ENCODE measurements at places on chromosomes 16 and 17. TPM values are rescaled to one million over a fixed set of nuclear protein-coding genes. Genes with fewer than 3 reads are reported as not detected.
A peak's percentile ranks its signal among the peaks of the same experiment; 100 is the strongest.

- no peaks in the 10 kb centered on the region for H3K4me1 ChIP-seq
- H3K27ac ChIP-seq: no peak overlapping the region
- peaks cover 16% of the 10 kb centered on the region for H3K27me3 ChIP-seq
These were observed 22.3 kb downstream of the ADGRG5 start for GRCh38 chr16:57564571-57565270.

DNA sequence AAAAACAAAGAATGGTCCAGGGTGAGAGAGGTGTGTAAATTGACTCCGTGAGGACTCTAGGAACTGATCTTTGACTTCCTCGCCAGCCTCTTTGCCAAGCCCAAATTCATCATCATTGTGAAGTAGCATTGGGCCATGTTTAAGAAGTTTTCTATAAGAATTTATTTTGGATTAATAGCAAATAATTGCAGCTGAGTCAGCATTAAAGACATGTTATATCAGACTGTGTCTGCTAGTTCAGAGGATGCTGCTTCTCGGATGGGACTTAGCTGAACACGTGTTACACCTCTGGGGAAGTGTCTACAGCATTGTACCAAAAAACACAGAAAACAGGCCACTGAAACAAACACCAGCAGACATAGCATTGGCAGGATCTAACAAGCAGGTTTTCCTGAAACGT is 366.6 kb downstream of the CDH13 start:
- no peak overlapping the region for H3K4me3 ChIP-seq
- no peaks in the 10 kb centered on the region for H3K36me3 ChIP-seq
- no peak for DNase-seq
- H3K27ac ChIP-seq: no peak overlapping the region

DNA sequence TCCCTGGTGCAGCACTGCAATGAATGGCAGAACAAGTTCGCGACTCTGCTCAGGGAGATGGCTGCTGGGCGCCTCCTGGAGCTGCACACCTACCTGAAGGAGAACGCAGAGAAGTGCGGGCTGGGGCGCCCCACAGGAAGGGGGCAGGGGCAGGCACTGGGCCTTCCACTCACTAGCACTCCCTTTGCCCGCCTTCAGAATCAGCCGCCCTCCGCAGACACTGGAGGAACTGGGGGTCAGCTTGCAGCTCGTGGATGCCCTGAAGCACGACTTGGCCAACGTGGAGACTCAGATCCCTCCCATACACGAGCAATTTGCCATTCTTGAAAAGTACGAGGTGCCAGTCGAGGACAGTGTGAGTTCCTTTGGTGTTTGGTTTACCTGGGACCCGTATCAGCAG is 46.4 kb downstream of the DNAH2 start:
- no peak for DNase-seq
- no peaks in the 10 kb centered on the region for H3K36me3 ChIP-seq
- H3K4me1 ChIP-seq: no peaks in the 10 kb centered on the region

Gene HOXB1
- total RNA-seq: not detected

- no peak overlapping the region for H3K4me3 ChIP-seq
- H3K27ac ChIP-seq: no peak overlapping the region
- peaks cover 14% of the 10 kb centered on the region for H3K27me3 ChIP-seq
These were observed 17.2 kb downstream of the TMEM114 start for GRCh38 chr16:8572919-8573724.

Gene KRTAP3-1
- total RNA-seq: not detected

Gene NLE1
- total RNA-seq: 6.4 TPM

Gene PLCG2
- total RNA-seq: 35.6 TPM

GRCh38 chr16:56729735-56730662 is at the start of gene NUP93:
Gene NUP93, plus strand, starts transcription at chr16:56730129. Its CDS starts 18,119 bp downstream, at chr16:56748248.
- H3K27me3 ChIP-seq: no peaks in the 10 kb centered on the region
- H3K36me3 ChIP-seq: no peaks in the 10 kb centered on the region
- H3K27ac ChIP-seq: peak within 1 kb of the TSS; percentile 89
- DNase-seq: peak; percentile 94
- peak within 1 kb of the TSS; percentile 87 for H3K4me3 ChIP-seq

- H3K36me3 ChIP-seq: no peaks in the 10 kb centered on the region
- no peak overlapping the region for H3K4me3 ChIP-seq
- H3K27me3 ChIP-seq: peaks cover 3% of the 10 kb centered on the region
- no peak overlapping the region for H3K27ac ChIP-seq
These were observed 7.2 kb upstream of the GRB2 start for GRCh38 chr17:75412455-75413317.

DNA sequence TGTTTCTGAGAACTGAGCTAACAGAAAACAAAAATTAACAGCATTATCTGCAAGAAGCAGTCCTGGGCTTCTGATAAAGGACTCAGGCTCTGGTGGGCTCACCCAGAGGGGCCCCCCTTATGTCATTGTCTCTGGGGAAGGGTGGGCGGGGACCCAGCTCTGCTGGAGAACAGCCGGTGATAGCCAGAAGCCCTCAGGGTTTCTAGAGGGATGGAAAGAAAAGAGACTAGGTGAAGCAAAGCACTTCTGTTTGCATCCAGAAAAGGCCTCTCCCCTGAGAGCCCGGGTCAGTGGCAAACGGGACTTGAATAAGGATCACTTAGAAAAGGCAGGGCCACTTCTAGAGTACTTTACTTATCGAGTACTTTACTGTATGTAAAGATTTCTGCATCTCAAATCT is 7.0 kb upstream of the CDC42EP4 start:
- no peak overlapping the region for H3K27ac ChIP-seq
- no peak for DNase-seq
- no peaks in the 10 kb centered on the region for H3K27me3 ChIP-seq
- no peaks in the 10 kb centered on the region for H3K36me3 ChIP-seq

Gene USP43
- 26.9 TPM for total RNA-seq

Gene ABCA10
- total RNA-seq: 22.1 TPM

GRCh38 chr17:77556383-77557061 is 402.0 kb upstream of the TNRC6C start:
- peaks cover 7% of the 10 kb centered on the region for H3K4me1 ChIP-seq
- H3K4me3 ChIP-seq: no peak overlapping the region
- H3K36me3 ChIP-seq: no peaks in the 10 kb centered on the region
- H3K27me3 ChIP-seq: peaks cover 15% of the 10 kb centered on the region

Gene LPO
- not detected for total RNA-seq

DNA sequence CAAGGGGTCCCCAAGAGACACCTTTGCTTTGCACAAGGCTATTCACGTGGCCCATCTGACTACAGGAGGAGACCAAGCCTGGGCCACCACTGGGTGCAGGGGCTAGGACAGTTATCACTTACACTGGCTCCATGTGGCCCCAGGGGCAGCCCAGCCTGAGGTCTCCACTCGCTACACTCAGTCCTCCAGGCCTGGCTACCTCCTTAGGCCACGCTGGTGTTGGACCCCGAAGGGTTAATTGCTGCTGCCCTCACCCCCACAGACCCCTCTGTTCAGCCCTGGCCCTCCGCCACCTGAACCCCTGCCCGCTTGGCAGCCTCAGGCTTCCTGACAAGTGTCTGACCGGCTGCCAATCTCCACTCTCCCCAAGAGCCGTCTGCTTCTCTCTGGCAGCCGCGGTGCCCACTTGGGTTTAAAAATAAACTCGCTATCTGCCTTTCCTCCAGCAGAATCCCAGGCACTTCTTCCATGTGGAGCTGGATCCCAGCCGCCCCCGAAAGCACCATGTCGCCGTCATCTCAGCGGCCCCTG is 27.8 kb downstream of the ADAM11 start:
- peak overlapping the region; percentile 52 for H3K27ac ChIP-seq
- peaks cover 5% of the 10 kb centered on the region for H3K4me1 ChIP-seq
- no peak for DNase-seq
- H3K4me3 ChIP-seq: no peak overlapping the region
- no peaks in the 10 kb centered on the region for H3K36me3 ChIP-seq
- H3K27me3 ChIP-seq: no peaks in the 10 kb centered on the region

Gene ABCA8
- 27.5 TPM for total RNA-seq

Gene ZFPM1
- 3.7 TPM for total RNA-seq

Gene TMC7
- 5.2 TPM for total RNA-seq

GRCh38 chr16:66367968-66368891 is 1.7 kb downstream of the CDH5 start:
- H3K27me3 ChIP-seq: peaks cover 6% of the 10 kb centered on the region
- no peak for DNase-seq
- no peaks in the 10 kb centered on the region for H3K36me3 ChIP-seq
- no peak overlapping the region for H3K27ac ChIP-seq
- no peak overlapping the region for H3K4me3 ChIP-seq

Gene UNC45B
- total RNA-seq: not detected

Gene SNTB2
- total RNA-seq: 31.4 TPM

Gene PIK3R5
- total RNA-seq: 12.4 TPM

GRCh38 chr16:86404678-86405077 is 105.6 kb upstream of the FOXF1 start:
- no peaks in the 10 kb centered on the region for H3K27me3 ChIP-seq
- H3K4me3 ChIP-seq: no peak overlapping the region
- no peaks in the 10 kb centered on the region for H3K4me1 ChIP-seq
- no peaks in the 10 kb centered on the region for H3K36me3 ChIP-seq

DNA sequence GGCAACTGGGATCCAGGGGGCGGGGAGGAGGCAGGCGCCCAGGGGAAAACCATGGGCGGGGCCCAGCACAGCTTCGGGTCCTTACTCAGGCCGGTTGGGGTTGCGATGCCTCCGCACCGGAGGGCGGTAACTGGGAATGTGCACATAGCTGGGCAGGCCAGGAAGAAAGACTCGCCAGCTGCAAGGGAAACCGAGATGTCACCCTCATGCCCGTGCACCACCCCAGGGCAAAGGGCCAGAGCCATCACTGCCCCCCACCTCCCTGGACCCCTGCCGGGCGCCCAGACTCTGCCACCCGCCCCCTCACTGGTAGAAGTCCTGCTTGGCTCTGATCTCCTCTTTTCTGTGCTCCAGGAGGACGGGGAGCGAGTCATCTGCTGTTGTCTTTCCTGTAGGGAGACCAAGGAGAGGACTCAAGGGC is 6.7 kb downstream of the ALOX12B start:
- H3K36me3 ChIP-seq: no peaks in the 10 kb centered on the region
- no peak for DNase-seq
- H3K27ac ChIP-seq: no peak overlapping the region
- H3K4me1 ChIP-seq: peaks cover 18% of the 10 kb centered on the region
- no peak overlapping the region for H3K4me3 ChIP-seq

Gene TMEM235
- not detected for total RNA-seq

- no peak overlapping the region for H3K4me3 ChIP-seq
- no peaks in the 10 kb centered on the region for H3K27me3 ChIP-seq
- no peaks in the 10 kb centered on the region for H3K4me1 ChIP-seq
- no peak for DNase-seq
These were observed 19.7 kb upstream of the GUCY2D start for GRCh38 chr17:7982666-7983065.

- no peak overlapping the region for H3K4me3 ChIP-seq
- no peak overlapping the region for H3K27ac ChIP-seq
- H3K4me1 ChIP-seq: no peaks in the 10 kb centered on the region
- no peaks in the 10 kb centered on the region for H3K27me3 ChIP-seq
- no peaks in the 10 kb centered on the region for H3K36me3 ChIP-seq
These were observed 105.9 kb upstream of the FAM20A start for GRCh38 chr17:68707031-68707430.

Gene SHISA9
- 1.6 TPM for total RNA-seq

DNA sequence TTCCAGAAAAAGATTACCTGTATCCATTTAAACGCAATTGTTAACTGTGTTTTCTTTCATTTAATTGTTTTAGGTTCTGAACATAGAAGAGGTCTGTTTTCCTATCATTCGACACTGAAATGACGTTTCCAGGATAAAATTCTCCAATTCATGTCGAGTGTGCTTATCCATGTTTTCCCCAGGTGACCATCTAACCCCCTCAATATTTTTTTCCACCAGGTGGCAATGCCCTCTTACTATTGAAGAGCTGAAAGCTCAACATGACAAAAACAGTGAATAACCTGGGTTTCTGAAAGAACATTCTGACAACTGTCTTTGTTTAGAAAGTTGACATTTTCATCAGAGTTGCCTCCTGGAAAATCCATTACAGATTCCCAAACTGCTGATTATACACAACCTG is 948.7 kb downstream of the KCNJ2 start:
- H3K4me3 ChIP-seq: no peak overlapping the region
- no peaks in the 10 kb centered on the region for H3K36me3 ChIP-seq
- H3K27ac ChIP-seq: no peak overlapping the region
- no peaks in the 10 kb centered on the region for H3K27me3 ChIP-seq

- H3K4me1 ChIP-seq: no peaks in the 10 kb centered on the region
- no peaks in the 10 kb centered on the region for H3K27me3 ChIP-seq
- no peak overlapping the region for H3K4me3 ChIP-seq
- no peak overlapping the region for H3K27ac ChIP-seq
These were observed 61.2 kb downstream of the MPHOSPH6 start for GRCh38 chr16:82108774-82109173.

DNA sequence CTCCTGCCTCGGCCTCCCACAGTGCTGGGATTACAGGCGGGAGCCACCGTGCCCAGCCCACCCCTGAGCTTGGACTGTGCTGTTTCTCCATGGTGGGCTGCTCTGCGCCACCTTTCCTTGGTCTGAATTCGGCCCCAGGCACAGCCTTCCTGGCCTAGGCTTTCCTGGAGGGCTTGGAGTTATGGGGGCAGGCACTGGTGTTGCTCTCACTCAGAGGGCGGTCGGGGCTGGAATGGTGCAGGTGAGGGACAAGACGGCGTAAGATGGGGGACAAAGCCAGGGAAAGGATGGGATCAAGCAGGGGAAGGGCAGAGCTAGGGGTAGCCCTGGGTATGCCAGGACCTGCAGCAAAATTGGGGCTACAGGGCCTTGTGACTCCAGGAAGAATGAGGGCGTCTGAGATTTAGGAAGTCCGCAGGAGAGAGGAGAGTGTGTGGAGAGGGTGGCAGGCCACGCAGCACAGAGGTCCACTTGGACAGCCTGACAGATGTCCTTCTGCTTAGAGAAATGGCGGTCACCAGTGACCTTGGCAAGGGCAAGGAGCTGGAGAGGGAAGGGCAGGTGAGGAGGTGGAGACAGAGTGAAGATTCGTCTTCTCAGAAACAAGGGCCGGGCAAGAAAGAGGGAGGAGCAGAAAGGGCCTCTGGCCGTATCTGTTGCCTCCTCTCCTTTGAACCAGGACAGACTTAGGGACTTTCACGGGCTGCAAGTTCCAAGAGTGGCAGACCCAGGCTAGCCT is 1.6 kb upstream of the ATP6V0C start:
- no peak for DNase-seq
- peaks cover 24% of the 10 kb centered on the region for H3K4me1 ChIP-seq
- H3K4me3 ChIP-seq: no peak overlapping the region
- H3K36me3 ChIP-seq: no peaks in the 10 kb centered on the region

- H3K36me3 ChIP-seq: no peaks in the 10 kb centered on the region
- peak; percentile 44 for DNase-seq
- peaks cover 5% of the 10 kb centered on the region for H3K27me3 ChIP-seq
- peaks cover 21% of the 10 kb centered on the region for H3K4me1 ChIP-seq
- H3K4me3 ChIP-seq: no peak overlapping the region
- H3K27ac ChIP-seq: no peak overlapping the region
These were observed 12.8 kb downstream of the PIMREG start for GRCh38 chr17:6456914-6457687.

Gene UNKL
- 15.2 TPM for total RNA-seq

Gene GFAP
- total RNA-seq: 0.68 TPM

All from transverse colon (tissue), 4 donors.